Fibroblast of villous mesenchyme (primary cell): ENCODE measurements at places on chromosomes 4 and X. TPM values are rescaled to one million over a fixed set of nuclear protein-coding genes. Genes with fewer than 3 reads are reported as not detected.
A peak's percentile ranks its signal among the peaks of the same experiment; 100 is the strongest.

DNA sequence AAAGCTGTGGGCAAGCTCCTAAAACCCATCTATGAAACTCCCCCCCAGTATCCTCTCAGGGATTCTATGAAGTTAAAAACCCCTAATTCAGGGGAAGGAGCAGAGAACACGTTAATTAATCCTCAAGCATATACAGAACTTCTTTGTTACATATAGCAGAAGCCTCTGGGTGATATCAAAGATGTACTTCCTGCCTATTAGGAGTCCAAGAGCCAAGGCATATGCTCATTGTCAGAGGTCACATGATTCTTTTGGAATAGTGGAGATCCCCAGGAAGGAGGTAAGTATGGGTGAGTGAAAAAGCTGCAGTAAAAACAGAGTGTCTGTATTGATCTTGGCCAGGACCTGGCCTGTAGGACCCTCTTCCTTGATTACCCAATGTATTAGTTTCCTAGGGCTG is 2.9 kb upstream of the SPARCL1 start:
- no peak for DNase-seq

SYN1 gene
- total RNA-seq = 0.32 TPM in 1 of 2 replicates, not detected in the other

GRCh38 chr4:24668956-24669355 is 84.6 kb upstream of the DHX15 start:
- no peak for DNase-seq

SSX1 gene
- total RNA-seq = not detected in 2 replicates

MAGEA2 gene
- not detected in 2 replicates for total RNA-seq

DNA sequence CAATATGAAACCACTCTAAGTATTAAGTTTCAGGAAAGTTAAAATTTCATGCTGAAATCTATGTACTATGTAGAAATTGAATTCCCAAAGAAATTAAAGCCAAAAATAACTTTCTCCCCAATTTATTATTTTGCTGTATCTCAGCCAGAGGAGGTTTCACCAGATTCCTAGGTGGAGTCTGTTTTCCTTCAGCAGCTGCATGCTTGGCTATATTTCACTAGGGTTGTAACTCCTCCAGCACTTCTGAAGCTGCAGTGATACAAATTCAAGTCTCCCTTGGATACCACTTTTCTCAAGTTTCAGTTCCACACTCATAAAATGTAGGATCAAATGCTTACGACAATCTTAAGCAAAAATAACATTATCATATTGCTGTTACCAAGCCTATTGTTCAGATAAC is 41.2 kb upstream of the ZC4H2 start:
- DNase-seq = peak; percentile 2

GRCh38 chr4:15197005-15197404 is 194.7 kb downstream of the CPEB2 start:
- DNase-seq = peak; percentile 40

NSDHL gene
- total RNA-seq = 23.8 and 28.5 TPM in 2 replicates

GRCh38 chrX:108573136-108573535 is 133.5 kb downstream of the COL4A5 start:
- DNase-seq = no peak

GRCh38 chr4:186169333-186169944 is 21.9 kb upstream of the CYP4V2 start:
- no peak for DNase-seq

DNA sequence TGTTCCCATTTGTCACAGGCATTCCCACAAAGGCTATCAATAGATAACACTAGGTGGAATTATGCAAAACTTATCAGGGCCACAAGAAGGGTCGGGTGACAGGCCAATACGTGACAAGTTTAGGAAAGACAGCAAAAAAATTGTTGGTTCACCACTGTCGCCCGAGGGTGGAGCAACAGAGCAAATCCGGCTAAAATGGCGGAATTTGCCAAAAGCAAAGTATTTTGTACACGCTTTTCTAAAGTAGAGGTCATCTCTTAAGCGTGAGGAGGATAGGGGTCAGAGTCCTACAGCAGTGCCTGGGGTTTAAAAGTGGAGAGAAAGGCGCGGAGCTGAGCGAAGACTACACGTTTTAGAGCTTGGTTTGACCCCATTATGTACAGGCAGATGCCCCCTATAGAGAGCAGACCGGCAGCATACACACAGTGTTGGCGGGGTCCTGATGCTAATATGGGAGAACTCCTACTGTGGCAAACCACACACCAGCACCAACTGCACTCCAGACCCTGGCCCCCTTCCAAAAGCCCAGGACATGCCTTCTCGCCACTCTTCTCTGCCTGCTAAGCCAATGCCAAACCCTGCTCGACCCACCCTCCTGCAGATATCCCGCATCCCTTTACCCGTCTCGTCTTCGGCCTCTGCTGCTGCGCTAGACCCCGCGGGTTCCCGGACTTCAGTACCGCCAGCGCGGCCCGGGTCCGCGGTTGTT is 733 bp downstream of the CCNA2 start:
- peak; percentile 16 for DNase-seq

- peak; percentile 80 for DNase-seq
Measured at GRCh38 chr4:37682701-37683401, 3.3 kb downstream of the RELL1 start.

GRCh38 chr4:7725951-7726350 is 213.7 kb downstream of the AFAP1 start:
- no peak for DNase-seq

POF1B gene
- total RNA-seq = not detected in 2 replicates

- DNase-seq = no peak
Measured at GRCh38 chrX:2425286-2426071, 75.3 kb downstream of the DHRSX start.

- DNase-seq = no peak
Measured at GRCh38 chr4:151792995-151793394, 32.2 kb upstream of the GATB start.

DNA sequence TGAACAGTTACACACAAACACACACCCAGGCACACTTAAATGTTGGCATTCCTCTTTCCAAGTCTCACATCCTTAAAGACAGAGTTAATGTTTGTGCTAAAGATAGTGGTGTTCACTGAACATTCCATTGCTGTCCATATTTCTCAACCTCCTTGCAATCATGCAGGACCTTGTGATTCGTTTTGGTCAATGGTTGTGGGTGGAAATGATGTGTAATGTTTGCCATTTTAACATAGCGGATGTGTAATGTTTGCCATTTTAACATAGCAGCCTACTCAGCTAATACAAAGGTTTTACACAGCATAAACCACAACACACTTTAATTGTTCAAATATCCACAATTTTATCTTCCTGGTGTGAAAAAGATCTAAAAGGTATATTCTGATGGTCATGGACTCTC is 93.9 kb downstream of the CEP44 start:
- DNase-seq = no peak

DNA sequence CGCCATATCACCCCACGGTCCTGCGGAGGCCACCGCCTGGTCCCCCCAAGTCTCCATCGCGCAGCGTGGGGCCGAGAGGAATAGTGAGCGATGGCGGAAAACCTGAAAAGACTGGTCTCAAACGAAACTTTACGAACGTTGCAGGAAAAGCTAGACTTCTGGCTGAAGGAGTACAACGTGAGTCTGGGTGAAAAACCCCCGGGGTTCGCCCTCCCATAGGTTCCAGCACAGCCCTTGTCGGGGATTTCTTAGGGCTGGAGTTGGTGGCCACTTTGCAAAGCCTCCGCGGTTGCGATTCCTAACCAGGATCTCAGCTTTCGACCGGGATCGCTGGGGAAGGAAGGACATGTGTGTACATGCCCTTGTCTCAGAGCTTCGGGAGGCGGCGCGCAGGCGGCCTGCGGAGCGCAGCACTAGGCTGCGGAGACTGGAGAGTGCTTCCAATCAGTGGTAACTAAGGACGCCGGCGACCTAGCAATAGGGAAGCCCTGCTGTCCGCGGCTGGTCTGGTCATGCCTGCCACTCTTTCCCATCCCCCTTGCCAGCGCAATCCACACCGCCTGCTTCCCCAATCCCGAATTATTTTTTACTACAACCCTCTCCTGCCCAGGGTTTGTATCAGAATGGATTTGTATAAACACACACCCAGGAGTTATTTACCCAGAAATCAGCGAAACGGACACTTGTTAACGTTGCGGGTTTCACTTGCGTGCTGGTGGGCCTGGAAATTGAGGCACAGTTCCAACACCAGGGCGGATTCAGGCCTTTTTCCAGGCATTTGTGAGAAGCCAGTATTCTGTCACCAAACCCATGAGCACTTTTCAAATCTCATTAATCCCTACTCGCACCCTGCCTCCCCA is 741 bp downstream of the SPATA18 start:
- DNase-seq = peak; percentile 92

DNA sequence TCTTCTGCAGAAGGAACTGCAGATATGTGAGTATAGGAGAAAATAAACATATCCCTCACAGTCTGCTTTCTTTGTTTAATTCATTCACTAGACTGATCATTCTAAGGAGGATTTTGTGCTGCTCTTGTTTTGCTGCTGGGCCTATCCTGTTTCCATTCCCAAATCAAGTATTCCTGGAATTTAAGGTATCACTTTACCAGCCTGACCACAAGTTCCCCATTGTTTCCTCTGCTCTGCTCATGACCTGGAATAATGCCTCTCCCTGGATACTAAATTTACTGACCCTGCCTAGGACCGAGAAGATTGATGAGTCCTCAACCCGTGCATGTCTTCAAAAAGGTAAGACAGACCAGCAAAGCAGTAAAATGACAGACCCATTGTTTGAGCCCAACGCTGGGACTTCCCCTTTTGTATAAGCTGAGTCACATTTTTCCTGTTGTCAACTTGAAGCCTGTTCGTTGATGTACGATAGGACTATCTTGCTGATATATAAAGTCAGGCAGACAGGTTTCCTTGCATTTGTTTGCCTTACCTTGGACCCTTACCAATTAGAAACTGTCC is 85.5 kb upstream of the TET2 start:
- no peak for DNase-seq

DNA sequence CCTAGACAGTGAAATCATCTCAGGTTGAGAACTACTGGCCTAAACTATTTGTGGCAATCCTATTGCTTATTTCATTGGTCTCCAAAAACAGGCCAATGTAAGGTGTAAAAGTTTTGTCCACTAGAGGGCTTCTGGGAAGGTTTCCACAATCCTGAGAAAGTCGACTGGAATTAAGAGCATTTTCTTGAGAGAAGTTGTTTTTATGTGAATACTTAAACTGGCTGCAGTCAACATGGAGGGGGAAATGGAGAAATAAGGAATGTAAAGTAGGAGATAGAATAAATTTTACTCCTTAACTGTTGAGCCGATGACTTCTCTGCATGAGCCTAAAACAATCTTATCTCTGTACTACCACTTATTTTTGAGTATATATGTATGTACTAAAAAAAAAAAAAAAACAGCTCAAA is 11.0 kb upstream of the EIF4E start:
- peak; percentile 79 for DNase-seq

CNKSR2 gene
- 1.9 and 4.7 TPM in 2 replicates for total RNA-seq

- peak; percentile 35 for DNase-seq
Measured at GRCh38 chr4:123788577-123788976, 392.0 kb downstream of the SPRY1 start.

GRCh38 chrX:154037754-154038153 is 18.1 kb upstream of the IRAK1 start:
- DNase-seq = no peak

GRCh38 chr4:154035341-154035740 is 246.5 kb upstream of the SFRP2 start:
- DNase-seq = no peak

FAM236C gene
- not detected in 2 replicates for total RNA-seq

SPP1 gene
- 3.9 and 11.3 TPM in 2 replicates for total RNA-seq

DNA sequence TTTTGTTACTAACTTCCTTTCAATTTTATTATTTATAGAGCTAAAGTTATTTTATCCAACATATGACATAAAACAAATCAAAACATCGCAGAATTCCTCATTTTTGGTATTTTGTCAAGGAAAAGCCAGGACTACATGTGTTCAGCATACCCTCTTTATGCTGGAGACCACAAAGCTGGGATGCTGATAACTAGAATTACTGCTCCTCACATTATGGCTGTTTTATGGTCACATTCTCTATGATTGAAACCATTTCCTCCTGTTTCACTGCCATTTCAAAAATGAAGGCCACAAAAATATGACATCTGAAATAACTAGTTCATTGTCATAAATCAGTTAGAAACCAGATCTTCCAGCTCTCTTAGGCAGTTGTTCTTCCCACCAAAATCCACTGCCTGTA is 41.7 kb downstream of the KLHL34 start:
- no peak for DNase-seq

DNA sequence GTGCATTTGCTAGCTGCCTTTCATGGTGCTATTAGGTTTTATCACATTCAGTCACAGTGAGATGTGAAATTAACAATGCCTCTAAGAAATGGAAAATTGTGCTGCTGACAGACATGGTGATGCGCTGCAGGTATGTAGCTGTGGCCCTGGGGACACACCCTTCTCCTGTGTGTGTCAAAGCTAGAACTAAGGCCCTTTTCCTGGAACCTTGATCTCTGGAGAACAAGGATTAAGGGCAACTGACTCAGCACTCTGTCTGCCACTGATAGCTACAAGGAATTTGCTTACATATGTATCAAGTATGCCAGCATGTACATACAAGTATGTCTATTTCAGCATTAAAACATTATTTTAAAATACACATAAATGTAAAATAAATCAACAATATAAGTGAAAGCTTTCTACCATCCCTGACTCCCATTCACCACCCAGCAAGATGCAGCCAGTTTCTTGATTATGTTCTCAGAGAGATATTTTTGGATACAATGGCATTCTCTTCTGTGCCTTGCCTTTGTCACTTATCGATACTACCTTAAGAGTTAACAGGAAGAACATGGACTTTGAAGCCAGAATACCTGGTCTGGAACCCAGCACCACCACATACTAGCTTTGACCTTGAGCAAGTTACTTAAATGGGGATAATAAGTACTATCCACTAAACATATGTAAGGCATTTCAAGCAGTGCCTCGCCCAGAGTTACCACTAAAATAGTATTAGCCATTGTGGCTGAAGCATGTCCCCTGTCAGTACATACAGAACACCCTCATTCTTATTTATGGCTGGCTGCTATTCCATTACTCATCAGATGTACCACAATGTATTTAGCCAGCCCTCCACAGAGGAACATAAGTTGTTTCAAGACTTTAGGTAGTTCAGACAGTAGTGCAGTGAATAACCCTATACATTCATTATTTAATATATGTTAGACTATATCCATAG is 68.5 kb downstream of the NPNT start:
- no peak for DNase-seq

GABRQ gene
- under 0.01 TPM in 1 of 2 replicates, not detected in the other for total RNA-seq

DNA sequence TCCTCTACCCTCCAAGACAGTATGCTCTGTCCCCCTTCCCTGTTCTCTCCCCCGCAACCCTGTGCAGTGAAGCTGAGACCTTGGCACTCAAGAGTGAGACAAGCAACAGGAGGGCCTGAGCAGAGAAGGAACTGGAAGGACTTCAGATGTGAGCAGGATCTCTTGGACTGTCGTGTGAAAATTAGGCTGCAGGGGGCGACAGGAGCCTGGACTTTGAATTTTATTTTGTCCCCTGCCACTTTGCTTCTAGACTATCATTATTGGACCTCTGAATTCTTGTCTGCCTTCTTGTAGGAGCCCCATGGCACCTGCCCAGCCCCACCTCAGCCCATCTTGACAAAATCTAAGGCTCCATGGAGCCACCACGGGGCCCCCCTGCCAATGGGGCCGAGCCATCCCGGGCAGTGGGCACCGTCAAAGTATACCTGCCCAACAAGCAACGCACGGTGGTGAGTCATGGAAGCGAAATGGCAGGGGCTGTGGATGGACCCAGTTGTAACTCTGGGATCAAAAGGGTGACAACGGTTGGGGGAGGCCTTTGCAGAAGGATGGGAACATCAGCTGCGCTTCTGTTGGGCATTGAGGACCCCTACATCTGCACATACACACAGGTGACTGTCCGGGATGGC is 1.7 kb downstream of the ARAF start:
- peak; percentile 50 for DNase-seq
